ENCODE measurements at places on chromosomes 2 and 18.

DNA sequence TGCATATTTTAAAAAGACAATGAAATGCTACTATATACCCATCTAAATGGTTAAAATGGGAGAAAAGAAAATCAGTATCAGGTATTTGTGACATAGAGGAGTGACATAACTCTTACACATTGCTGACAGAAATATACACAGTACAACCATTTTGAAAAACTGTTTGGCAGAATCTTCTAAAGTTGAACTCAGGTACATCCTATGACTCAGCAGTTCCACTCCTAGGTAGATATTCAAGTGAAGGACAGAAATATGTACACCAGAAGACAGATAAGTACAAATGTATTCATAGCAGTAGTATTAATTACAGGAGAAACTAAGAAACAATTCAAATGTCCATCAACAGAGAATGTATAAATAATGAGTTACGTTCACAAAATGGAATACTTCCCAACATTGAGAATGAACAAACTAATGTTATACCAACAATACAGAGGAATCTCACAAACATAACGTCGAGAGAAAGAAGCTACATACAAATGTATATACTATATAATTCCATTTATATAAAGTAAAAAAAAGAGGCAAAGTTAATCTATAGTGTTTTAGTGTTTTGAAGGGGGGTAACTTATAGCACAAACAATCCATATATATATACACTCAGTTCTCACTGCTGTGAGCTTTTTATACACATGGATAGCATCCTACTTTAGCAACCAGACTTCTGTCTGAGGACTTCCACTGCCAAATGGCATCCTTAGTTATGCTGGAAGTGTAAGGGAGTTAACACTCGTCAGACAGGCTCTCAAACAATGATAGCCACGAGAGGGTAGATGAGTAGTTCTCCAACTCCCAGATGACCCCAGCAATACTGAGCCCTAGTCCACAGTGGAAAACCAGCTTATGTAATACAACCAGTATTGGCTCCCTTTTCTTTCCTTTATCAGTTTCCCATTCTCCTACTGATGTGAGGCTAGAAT lies 172.5 kb downstream of the NBAS start:
- no peak for DNase-seq

DNA sequence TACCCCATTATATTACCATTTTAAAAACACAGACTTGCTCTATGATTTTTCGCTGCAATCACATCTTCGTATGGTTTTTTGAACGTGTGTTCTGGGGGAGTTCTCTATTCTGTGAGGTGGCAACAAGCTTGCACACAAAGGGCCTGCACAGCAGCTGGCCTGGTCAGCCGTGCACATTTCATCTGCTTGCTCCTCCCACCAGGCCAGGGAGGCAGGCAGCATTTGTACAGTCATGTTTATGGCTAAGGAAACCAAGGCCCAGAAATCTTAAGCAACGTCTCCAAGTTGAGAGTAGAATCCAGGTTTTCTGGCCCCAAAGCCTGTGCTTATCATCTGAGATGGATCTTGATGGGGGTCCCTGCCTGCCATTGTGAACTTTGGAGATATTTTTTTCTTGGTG lies 106.4 kb upstream of the SMIM21 start:
- DNase-seq = no peak

- no peak for DNase-seq
These were observed 74.3 kb upstream of the NPAS2 start for GRCh38 chr2:100745604-100746003.

DNA sequence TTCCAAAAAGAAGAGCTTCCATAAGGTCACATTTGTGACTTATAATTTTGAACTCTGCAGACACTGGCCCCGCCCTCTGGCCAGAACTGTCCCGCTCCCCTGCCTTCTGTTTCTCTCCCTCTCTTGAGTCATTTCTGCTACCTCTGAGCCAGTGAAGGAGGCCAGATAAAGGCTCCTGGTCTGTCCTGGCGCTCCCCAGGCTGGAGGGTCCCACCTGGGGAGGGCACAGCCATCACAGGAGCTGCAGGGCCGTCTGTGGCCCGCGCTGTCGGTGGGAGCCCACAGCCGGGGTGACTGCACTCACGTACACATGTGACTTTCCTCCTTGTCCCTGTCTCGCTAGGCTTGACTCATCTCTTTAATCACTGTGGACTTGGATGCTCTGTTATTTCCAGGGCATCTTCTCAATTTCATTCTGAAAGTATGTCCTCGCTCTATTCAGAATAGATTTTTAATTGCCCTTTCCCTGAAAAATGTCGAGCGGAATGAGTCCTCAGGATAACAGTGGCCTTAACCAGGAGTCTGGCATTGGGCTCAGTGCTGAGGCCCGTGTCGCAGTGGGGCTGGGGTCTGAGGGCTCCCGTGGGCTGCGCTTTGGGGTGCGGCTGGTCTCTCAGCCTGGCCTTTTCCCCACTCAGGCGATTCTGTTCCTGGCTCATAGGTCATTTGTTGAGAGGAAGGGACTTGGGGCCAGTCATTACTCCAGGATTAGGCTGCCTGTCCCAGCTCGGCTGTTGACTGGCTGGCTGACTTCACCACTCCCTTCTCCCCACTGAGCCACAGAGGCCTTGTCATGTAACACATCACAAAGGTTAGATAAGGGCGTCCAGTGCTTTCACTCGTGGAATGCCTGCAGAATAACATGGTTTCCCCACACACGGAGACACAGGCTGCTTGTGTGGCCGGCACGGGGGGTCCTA lies 34.5 kb downstream of the KLHL29 start:
- DNase-seq = no peak

DNA sequence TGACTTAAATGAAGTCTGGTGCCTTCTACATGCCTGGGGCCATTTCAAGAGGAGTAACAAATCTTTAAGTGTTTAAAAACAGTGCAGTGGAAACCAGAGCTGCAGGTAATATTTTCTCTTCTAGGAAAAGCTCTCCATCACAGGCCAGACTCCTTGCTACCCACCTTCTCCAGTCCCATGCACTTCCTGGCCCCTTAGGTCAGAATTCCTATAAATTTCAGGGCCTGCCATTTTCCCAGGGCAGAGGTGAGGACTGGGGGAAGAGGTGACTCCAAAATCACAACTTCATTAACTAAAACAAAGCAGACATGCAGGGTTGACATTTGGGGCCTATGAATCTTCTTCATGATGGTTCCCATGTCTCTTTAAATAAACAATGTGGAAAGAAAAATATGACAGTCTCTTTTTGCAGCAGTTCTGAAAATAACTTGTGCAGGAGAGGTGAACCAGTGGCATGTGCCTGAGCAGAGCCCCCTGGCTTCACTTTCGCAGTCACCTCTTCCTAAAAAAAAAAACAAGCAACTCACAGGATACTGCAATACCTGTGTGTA lies 63.7 kb upstream of the TANC1 start:
- no peak for DNase-seq

GRCh38 chr2:26941486-26941885 lies 29.0 kb upstream of the MAPRE3 start:
- DNase-seq = no peak

GRCh38 chr18:30743033-30743432 lies 299.5 kb downstream of the DSC3 start:
- DNase-seq = no peak

DNA sequence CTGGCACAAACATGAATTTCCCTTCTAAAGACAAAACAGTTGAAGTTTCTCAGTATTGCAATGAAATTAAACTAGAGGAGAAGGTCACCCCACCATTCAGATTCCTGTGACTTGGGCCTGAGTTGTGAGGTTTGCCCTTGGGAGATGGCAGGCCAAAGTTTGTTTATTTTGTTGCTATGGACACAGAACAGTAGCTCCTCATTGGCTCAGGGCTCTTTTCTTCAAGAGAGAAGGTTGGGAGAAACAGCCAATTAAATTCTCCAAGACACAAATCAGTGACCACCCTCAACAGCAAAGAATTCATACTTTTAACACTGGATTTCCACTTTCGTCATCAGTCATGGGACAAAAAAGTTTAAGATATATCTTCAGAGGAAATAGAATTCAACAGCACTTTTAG lies at the start of gene FLACC1:
Gene FLACC1 (minus strand): TSS at position 125 of the 400 bp plus-strand sequence. CDS start 5,941 bp downstream, outside the sequence.
- DNase-seq = peak; percentile 41

- DNase-seq = no peak
These were observed 193.5 kb upstream of the CHST9 start for GRCh38 chr18:27378431-27379095.

DNA sequence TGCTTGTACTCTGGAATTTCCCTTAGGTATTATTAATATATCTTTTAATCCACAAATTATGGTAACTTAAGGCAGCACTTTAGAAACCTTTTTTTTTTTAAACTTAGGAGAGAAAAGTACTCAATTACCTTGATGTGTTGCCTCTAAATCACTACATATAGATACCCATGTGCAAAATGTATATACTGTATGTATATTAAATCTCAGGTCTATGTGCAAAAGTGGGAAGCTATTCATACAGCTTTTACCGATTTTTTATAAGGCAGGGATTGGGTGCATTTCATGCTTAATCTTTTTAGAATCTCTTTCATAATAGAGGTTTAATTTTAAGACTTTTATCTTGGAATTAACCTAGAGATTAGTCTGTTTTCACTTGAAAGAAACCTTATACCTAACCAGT lies 3.4 kb downstream of the EML4 start:
- DNase-seq = no peak

- DNase-seq = no peak
These were observed 177.9 kb upstream of the SETBP1 start for GRCh38 chr18:44502790-44503189.

DNA sequence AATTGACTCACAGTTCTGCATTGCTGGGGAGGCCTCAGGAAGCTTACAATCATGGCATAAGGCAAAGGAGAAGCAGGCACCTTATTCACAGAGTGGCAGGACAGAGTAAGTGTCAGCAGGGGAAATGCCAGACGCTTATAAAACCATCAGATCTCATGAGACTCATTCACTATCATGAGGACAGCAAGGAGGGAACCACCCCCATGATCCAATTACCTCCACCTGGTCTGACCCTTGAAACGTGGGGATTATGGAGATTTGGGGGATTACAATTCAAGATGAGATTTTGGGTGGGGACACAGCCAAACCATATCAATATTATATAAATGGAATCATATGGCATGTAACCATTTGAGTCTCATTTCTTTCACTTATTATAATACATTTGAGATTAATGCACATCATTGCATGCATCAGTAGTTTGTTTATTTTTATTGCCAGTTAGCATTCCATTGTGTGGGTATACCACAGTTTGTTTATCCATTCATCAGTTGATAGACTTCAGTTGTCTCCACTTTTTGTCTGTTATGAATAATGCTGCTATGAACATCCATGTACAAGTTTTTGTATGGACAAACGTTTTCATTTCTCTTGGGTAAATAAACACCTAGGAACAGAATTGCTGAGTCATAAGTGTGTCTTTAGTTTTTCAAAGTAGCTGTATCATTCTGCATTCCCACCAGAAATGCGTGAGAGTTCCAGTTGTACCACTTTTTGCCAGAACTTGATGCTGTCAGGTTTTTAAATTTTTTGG lies 5.8 kb upstream of the SRBD1 start:
- no peak for DNase-seq

DNA sequence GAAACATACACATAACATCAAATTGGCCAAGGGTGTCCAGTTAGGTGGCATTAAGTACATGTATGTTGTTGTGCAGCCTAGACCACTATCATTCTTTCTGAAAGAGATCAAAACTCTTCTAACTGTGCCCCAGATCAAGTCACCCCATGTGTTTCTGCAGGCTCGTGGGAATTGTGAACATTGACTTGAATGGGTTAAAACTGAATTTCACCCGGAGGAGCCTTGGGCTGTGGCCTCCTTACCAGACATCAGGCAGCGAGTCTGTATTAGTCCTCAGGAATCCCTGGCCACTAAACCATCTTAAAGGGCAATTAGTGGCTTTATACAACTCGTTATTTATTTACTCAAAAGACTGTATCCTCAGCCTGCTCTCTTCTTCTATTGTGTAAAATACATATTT lies 149.0 kb upstream of the REV1 start:
- no peak for DNase-seq

DNA sequence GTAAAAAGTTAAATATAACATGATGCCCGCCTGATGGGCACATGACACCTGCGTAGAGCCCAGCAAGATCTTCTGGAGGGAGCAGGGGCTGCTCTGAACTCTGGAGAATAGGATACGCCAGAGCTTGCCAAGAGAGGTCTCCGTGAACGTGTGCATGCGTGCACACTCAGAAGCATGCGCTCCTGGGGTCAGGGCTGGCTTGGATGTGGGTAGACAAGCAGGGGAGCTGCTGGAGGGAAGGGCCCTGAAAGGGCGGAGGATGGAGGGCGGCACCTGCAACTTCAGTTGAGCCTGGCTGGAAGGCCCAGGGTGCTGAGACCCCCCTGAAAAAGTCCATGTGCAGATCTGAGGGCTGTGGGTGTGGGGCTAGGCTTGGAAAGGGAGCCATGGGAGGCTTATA lies 828.4 kb upstream of the SALL3 start:
- DNase-seq = no peak

DNA sequence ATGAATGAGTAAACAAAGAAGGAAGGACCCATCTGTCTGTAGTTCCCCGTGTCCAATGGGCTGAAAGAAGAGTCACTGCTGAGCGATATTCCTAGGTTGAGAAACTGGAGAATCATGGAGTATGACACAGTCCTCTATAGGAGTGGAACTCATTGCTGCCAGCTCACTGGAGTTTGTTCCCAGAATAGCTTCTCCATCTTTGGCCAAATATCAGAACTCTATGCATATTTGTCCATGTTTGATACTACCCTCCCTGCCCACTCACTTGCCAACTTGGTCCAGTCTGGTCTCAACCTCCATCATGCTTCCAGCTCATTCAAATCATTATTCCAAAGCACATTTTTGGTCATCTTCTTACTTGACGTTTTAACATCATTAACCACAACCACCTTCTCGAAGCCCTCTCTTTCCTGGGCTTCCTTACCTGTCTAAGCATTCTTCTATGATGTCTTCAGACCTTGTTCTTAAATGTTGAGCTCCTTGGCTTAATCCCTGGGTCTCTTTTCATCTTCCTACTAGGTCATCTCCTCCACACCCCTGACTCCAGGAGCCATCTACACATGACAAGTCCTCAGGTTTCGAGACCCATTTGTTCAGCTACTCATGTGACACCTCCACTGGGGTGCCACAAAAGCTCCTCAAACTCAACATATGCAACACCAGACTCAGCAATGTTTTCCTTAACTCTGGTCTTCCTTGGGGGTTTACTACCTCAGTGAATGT lies 221.6 kb downstream of the MYCN start:
- DNase-seq = no peak

- no peak for DNase-seq
These were observed 14.2 kb downstream of the IL18RAP start for GRCh38 chr2:102437122-102437521.

GRCh38 chr2:126864861-126865260 lies 33.8 kb upstream of the TEX51 start:
- DNase-seq = no peak

GRCh38 chr2:236052926-236053821 lies 115.0 kb downstream of the GBX2 start:
- DNase-seq = no peak

DNA sequence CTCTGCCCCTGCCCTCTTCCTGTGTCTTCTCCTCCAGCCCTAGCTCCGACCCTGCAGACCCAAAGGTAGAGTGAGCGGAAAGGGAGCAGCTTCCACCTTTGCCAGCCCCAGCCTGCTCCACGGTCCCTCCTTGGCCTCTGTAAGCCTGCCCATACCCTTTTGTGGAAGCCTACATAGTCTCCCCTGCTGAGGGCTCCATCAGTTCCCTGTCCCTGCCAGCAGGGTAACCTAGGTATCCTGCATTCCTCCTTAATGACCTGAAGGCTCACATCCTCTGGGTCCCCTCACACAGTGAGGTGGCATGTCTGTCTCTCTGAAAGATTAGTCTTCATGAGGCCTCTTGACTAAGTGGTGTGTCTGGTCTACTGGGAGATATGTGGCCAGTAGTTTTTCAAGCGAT lies 20.5 kb upstream of the ACKR3 start:
- no peak for DNase-seq

- DNase-seq = no peak
These were observed 54.5 kb upstream of the NEMP2 start for GRCh38 chr2:190589008-190589407.

GRCh38 chr18:31857526-31858106 lies 85.3 kb downstream of the TRAPPC8 start:
- no peak for DNase-seq

Data from NCI-H1417 (cell line).